WERI-Rb-1 (cell line): ENCODE measurements at places on chromosomes 4 and X.

GRCh38 chr4:152724494-152724893, 44.7 kb upstream of the TMEM154 start:
- DNase-seq = no peak

- DNase-seq = no peak
Measured at GRCh38 chrX:57899064-57899463, 11.2 kb downstream of the ZXDA start.

GRCh38 chr4:81607950-81608349, 136.2 kb upstream of the RASGEF1B start:
- no peak for DNase-seq

GRCh38 chr4:107349266-107349665, 313.2 kb upstream of the DKK2 start:
- DNase-seq = no peak

DNA sequence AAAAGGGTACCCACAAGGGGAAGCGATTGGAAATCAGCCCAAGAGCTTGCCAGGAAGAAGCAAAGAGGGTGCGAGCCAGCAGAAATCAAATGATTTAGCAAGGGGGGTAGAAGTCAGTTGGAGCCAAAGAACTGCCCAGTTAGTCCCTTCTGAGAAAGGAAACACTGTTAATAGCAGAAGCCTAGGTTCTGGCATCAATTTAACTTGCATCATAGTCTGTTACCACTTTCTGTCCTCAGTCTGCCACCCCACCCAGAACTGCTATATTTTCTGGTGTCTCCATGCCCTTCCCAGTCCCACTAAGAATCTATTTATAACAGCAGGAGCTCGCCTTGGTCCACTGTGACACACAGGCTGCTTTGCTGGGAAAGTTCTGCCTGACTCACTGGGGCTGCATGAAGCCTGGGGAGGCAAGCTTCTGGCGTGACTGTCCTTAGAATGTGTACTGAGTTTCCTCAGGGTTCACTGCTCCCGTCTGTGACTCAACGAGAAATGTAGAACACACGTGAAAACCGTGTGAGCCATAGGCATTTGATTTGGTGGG, 157.8 kb upstream of the TTC29 start:
- DNase-seq = no peak

DNA sequence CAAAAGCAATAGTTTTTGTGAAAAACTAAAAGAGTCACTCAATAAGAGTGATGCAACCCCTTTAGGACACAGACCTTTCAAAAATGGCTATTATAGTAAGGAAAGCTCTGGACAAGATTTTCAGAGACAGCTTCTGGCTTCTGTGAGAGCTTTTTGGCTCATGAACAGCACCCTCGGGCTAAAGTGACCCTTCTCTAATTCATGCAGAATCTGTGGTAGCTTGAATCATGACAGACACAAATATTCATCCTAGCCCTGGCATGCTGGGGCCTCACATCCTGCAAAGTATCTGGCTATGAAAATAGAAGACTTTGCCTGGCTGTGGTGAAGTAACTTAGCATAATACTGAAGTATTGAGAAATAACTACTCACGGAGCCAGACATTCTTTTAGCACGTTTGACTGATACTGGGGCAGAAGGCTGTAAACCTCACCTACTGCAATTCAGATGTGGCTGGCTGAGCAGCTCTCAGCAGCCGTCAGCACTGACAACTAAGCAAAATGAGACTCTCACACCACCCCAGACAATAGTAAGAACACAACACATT, 327.3 kb downstream of the MAPK10 start:
- DNase-seq = no peak

GRCh38 chrX:22105231-22105630, 73.1 kb downstream of the PHEX start:
- no peak for DNase-seq

- no peak for DNase-seq
Measured at GRCh38 chrX:120125444-120125843, 9.7 kb upstream of the RHOXF1 start.

DNA sequence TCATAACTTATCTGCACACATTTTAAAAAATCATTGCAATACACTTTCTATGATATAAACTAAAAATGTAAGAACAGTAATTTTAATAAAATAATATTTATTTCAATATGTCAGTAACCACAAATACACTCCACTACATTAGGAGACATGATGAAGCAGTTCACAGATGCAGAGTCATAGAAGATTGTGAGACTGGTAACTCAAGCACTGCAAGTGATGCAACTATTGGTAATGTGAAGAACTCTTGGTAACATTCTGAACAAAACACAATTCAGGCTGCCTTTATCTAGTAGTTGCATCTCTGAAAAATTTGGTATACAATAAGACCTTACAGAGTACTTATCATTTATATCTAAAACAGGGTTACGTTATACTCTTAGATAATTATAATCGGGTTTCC, 52.6 kb upstream of the LRAT start:
- DNase-seq = no peak

- DNase-seq = no peak
Measured at GRCh38 chr4:31592293-31592692, 872.1 kb downstream of the PCDH7 start.

DNA sequence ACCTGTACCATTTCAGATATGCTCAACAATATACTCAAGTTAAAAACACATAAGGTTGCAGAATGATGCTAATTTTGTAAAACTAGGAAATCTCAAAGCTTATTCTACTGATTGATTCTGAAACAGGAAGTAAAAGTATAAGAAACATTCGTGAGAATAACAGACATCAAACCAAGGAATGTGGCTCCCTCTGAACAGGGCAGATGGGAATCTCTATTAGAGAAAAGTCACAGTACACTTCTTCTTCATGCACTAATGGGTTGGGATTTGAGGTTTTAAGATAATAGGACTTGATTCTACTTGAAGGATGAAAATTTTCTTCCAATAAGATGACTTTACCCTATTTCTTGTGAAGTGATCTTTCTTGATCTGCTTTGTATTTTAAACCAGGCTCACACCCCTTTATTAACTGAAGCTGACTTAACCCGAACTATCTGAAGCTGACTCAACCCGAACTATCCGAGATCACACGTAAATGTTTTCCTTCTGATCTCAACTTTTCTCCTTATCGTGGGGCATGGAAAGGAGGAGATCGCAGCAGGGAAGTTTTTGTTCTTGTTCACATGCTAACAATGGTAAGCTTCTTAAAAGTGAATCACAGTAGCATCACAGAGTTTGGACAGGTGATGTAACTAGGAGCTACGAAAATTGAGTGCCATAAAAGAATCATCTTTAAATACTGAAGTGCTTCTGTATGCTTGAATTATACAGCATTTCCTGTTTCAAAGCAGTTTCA, 363.1 kb upstream of the ZFP42 start:
- DNase-seq = no peak

DNA sequence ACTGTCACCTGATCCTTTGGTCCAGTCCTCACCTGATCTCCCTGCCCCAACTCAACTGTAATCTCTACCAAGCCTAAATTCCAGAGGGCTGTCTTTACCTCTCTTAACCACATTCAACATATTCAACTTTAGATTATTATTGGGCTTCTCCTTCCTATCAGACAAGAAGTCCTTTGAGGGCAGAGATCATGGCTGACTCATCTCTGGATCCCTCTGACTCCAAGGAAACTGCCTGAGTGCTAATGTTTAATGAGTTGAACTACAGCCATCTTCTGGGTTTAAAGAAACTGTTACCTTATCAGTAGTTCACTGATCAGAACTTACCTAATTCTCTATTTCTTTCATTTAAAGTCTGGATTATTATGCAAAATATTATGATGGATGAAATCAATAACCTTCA, 135.7 kb downstream of the GPC3 start:
- DNase-seq = no peak

GRCh38 chr4:41288254-41288653, 31.5 kb downstream of the UCHL1 start:
- DNase-seq = no peak

DNA sequence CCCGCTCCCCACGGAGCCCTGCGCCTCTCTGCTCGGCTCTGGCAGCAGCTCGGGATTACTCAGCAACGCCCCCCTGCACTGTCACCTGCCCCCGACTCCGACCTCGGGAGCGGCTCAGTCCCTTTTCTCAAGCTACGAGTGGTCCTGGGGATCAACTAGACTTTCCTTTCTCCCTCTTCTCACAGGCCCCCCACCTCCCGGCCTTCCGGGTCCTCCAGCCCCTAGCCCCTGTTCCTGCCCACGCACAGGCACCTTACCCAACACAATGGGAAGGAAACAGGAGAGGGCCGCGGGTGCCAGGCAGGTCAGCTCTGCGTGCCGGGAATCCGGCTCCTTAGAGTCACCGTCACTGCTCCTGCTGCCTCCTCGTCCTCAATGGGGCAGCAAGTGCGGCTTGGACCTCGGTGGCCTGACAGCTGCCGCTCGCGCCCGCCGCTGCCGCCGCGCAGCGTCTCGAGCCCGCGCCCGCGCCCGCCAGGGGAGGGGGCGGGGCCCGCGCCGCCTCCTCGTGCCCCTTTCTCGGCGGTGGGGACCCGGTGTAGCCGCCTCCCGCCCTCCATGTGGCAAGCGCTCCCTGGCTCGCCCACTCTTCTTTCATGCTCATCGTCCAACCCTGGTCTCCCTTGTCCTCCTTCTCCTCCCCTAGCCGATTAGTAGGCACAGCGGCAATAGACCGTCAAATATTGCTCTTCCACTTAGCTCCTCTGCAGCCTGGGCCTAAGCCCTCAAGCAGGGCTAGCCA, at the start of gene RAB9B:
Gene RAB9B, minus strand, starts transcription at position 455 of the 742 bp plus-strand sequence. CDS start 6,473 bp downstream, outside the sequence.
- peak; percentile 72 for DNase-seq

DNA sequence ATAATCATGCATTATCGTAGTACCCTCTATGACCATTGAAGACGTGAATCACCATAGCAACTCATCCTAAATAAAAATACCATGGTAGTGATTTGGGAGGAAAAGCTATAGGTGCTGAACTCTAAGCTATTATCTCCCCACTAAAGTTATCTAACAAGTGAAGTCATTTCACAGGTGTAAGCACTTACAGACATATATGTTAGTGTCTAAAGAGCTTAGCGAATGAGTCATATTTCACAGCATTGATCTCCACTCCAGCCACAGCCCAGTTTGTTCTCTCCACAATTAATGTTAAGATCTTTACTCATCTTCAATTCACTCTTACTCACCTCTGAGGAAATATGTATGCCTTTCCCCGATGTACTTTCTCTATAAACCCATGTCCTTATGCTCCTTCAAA, 57.0 kb downstream of the DCAF8L1 start:
- no peak for DNase-seq

DNA sequence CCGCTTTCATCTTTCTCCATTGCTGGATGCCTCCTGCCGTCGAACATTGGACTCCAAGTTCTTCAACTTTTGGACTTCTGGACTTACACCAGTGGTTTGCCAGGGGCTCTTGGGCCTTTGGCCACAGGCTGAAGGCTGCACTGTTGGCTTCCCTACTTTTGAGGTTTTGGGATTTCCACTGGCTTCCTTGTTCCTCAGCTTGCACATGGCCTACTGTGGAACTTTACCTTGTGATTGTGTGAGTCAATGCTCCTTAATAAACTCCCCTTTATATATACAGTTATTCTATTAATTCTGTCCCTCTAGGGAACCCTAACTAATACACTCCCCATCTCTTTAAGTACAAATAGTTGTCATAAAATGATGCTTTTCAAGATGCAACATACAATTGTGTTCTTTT, 595.3 kb downstream of the ARAP2 start:
- no peak for DNase-seq

GRCh38 chrX:9903146-9903545, 64.0 kb upstream of the CLDN34 start:
- DNase-seq = no peak

GRCh38 chr4:113744667-113745240, 16.8 kb downstream of the CAMK2D start:
- no peak for DNase-seq

DNA sequence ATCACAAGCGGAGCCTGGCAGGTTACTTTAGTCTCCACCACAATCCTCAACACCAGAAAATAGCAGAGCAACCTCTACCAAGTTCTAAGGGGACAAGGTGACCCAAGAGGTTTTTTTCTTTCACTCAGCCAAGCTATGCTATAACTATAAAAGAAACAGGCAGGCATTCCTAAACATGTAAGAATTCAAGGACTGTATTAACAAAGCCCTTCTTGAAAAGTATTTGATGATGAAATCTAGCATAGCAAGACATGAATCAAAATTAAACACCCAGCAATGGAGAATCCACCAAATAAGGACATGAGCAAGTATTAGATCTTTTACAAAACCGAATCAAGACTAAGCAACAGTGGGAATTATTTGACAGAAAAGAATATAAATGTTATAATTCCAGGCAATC, 25.7 kb upstream of the C1QTNF7 start:
- DNase-seq = no peak
